ENCODE measurements at places on chromosomes 11 and 22.

- DNase-seq: no peak
These were observed 58.4 kb downstream of the DGCR2 start for GRCh38 chr22:19063581-19064353.

- no peak for DNase-seq
These were observed 18.8 kb downstream of the ZFP91 start for GRCh38 chr11:58597486-58598144.

GRCh38 chr11:35009944-35010342, 93.5 kb downstream of the PDHX start:
- DNase-seq: no peak

DNA sequence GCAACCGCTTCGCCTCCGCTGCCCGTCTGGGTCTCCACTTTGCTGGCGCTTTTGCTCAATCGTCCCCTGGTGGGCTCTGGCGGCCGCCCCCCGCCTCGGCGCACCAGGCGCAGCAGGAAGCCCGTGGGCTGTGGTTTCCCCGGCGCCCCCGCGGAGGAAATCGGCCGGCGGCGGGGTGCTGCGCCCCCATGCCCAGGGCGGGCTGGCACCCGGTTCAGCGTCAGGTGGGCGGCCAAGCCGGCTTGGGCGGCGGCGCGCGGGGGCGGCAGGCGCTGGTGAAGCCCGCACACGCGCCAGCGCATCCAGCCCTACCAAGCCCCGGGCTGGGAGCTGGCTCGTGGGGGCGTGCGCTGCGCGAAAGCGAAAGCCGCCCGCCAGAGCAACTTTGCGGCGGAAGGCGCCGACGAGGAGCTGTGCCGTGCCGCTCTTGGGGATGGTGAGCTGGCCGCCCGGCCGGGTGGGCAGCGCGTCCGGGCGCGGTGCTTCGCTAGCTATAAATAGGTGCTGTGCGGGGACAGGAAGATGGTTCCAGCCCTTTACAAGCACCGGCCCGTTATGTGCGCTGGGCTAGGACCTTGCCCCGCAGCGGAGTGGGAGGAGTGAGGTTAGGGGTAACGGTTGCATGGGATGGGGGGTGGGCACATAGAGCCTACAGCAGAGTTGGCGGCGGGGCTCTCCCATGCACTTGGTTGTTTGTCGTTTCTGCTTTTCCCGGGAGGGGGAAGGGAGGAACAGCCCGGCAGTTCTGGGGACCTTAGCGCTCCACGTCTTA, 25.0 kb upstream of the SUSD2 start:
- DNase-seq: peak; percentile 50

- no peak for DNase-seq
These were observed 89.4 kb upstream of the VPREB1 start for GRCh38 chr22:22155146-22155545.

GRCh38 chr22:35114131-35114980, 48.4 kb downstream of the ISX start:
- no peak for DNase-seq

DNA sequence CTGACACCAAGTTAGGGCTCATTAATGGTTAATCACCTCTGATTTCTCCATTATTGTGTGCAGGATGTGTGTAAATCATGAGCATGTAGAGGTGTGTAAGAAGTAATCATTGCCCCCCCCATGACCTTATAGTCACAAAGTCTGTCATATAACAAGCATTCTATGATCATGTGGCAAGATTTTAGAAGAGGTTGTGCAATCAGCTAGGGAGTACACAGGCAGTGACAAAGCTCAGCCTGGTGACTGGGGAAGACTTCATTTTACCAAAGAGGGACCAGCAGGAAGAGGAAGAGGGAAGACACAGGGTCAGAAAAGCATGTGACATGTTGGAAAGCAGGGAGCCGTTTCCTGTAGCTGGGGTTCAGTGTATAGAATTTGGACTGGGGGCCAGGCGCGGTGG, 176.5 kb upstream of the LARGE1 start:
- DNase-seq: no peak

DNA sequence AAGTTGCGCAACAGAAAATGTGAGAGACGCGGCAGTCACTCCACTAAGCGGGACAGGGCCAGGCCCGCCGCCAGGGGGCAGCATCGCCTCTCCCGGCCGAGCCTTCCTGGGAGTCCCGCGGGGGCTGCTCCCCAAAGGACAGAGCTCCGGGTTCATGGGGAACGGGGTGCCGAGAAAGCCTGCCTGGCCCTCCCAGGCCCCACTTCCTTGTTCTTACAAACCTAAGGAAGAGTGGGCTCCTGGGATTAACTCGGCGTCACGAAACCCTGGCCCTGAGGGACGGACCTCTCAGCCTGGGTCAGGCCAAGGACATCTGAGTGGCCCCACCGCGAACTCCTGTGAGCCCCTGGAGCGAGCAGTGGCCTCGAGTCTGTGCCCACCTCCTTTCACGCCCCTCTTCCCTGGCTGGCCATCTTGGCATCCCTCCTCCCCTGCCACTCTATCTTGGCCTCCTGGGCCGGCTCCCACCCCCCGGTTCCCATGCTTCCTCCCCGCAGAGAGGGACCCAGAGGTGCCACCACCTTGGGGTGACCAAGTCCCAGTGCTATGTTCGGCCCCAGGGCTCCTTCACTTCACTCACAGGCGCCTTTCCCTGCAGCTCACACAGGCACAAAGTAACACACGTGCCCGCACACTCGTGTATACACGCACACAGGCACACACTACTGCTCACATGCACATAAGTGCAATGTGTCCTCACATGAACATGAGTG, 99.9 kb upstream of the FGF3 start:
- DNase-seq: peak; percentile 55

DNA sequence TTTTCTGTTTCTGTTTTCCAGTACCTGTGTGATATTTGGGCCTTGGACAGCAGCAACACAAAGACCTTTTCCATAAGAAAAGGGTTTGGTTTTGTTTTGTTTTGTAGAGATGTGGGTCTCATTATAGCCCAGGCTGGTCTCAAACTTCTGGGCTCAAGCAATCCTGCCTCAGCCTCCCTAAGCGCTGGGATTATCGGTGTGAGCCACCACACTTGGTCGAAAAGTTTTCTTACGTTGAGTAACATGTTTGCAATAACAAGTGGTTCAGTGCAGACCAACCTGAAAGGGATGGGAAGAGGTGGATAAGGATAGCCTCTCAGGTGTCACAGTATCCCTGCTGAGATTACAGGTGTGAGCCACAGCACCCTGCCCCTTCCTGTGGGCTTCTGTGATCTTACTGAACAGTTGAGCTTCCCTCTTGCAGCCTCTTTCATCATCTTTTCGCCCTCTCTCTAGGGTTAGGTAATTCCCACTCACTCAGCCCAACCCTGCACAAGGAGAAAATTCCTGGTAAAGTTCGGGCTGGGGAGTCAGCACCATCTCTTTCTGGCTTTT, 3.5 kb upstream of the MRPL48 start:
- peak; percentile 84 for DNase-seq

DNA sequence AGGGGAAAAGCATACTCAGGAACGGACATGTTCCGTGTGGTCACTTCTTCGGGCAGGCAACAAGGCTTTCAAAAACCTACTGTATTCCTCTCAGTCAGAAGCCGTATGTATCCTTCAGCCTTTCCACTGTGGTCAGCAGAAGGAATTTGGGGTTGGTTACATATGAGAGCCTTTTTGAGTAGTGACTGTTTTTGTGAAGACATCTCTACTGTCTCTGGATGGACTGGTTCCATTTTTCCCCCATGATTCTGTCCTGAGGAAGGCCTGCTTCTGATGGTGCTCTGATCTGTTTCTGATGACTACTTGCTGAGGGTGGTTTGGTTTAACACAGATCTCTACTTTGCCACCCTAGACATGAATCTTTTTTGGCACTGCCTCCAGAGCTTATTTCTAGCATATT, 63.7 kb upstream of the HORMAD2 start:
- DNase-seq: no peak

GRCh38 chr11:119236891-119237290, 30.8 kb downstream of the CBL start:
- DNase-seq: no peak

GRCh38 chr11:2390725-2391151, 9.8 kb upstream of the TSSC4 start:
- DNase-seq: no peak

DNA sequence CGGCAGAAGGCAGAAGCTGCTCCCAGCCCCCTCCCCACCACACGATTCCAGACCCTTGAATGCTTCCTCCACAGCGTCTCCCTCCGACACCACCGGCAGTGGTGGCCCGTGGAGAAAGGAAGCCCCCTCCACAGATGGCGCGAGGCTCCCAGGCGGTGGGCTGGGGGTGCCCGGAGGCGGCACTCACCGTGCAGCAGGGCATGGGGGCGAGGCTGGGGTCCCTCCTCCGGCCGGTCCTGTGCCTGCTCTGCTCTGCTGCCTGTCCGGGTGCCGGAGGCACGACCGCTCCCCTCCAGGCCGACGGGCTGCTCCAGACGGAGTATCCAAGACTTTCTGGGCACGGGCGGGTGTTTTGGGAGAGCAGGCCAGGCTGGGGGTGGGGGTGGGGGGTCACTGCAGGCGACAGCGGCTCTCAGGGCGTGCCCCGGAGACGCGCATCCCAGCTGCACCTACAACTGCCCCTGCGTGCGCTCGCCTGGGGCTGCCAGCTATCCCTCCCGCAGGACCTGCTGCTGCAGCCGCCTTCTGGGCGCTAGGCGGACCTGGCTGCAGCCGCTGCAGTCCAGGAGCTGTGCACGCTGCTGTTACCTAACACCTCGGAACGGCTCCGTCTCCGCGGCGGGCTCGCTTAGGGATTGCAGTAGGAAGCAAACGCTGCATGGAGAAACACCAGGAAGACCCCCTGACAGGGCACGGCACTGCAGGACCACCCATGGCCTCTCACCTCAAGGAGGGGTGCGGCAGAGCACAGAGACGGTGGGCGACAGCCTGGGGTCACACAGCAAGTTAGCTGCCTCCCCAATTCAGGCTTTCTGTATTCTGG, 15.2 kb downstream of the MRGPRG start:
- DNase-seq: peak; percentile 64

GRCh38 chr22:30664798-30665197, 2.9 kb downstream of the DUSP18 start:
- no peak for DNase-seq

GRCh38 chr22:37209140-37209845, 3.0 kb downstream of the SSTR3 start:
- DNase-seq: no peak

DNA sequence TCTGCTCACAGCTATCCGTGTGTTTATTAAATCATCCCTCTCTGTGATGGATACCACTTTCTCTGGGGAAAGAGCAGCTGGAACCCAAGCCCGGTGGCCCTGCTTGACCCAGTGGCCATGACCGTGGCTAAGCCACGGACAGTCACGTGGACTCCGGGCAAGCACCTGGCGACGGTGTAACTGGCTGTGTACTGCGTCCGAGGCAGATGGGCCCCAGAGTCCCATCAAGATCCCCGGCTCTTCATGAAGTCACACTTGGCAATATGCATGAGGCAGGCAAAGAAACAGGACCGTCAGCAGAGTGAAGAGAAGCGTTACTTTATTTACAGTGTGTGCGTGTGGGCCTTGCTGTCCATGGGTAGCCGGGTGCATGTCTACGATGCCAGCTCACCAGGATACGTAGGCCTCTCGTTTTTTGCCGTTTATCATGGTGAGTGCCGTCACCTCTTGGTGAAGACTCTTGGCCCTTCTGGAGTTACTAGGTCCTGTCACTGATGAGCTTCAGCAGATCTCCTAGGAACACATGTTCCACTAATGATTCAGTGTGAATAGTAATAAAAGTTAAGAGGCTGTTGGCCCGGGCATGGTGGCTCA, 366.3 kb downstream of the TBC1D22A start:
- DNase-seq: no peak

- no peak for DNase-seq
These were observed 199.5 kb downstream of the MYO18B start for GRCh38 chr22:25941365-25941960.

- no peak for DNase-seq
These were observed 354.0 kb upstream of the CCDC90B start for GRCh38 chr11:83639995-83640758.

- DNase-seq: no peak
These were observed 35.0 kb upstream of the SORL1 start for GRCh38 chr11:121417055-121417551.

GRCh38 chr11:61254403-61255025, 13.5 kb downstream of the PGA5 start:
- peak; percentile 78 for DNase-seq

DNA sequence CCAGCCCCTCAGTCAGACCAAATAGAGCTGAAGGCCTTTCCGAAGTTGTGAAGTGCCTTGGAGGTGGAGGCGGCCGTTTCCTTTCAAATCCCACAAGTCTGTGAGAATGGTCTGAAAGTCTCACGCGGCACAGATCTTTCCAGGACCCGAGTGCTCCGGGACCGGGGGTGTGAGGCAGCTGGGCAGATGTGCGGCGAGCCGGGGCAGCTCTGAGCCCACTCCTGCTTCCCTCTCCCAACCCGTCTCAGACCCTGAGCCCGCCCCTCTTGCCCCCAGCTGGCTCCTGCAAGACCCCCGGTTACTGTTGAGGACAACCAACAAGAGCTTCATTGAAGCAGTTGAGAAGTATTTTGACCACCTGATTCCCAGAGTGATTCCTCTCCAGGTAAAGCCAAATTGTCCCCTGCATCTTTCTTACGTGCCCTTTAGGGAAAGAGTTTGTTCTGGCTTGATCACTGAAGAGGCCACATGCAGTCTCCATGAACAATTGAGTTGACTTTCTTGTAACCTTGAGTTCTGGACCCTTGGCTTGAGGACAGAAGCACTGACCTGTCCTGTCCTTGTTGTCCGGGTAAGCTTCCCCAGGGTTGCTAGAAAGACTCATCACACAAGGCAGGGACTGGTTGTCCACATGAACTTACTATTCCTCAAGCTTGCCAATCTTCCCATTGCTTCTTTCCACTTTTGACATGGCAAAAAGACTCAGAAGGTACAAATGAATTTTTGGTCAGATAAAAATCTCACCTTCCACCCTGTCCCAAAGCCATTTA, 7.5 kb downstream of the GLB1L3 start:
- DNase-seq: no peak

GRCh38 chr11:22405377-22405776, 67.2 kb downstream of the SLC17A6 start:
- no peak for DNase-seq

GRCh38 chr22:24177045-24177444, 4.2 kb upstream of the SUSD2 start:
- no peak for DNase-seq

GRCh38 chr11:130156108-130157022, 3.2 kb upstream of the ST14 start:
- DNase-seq: peak; percentile 15

- DNase-seq: no peak
These were observed 13.6 kb upstream of the ALDH3B2 start for GRCh38 chr11:67687986-67688385.

GRCh38 chr11:32786811-32787210, 7.7 kb downstream of the CCDC73 start:
- DNase-seq: no peak

GRCh38 chr11:127859941-127860354, 727.4 kb downstream of the ETS1 start:
- peak; percentile 9 for DNase-seq

All from DMS53 (cell line).